ENCODE measurements at places on chromosomes 7 and 10.
A peak's percentile ranks its signal among the peaks of the same experiment; 100 is the strongest.

DNA sequence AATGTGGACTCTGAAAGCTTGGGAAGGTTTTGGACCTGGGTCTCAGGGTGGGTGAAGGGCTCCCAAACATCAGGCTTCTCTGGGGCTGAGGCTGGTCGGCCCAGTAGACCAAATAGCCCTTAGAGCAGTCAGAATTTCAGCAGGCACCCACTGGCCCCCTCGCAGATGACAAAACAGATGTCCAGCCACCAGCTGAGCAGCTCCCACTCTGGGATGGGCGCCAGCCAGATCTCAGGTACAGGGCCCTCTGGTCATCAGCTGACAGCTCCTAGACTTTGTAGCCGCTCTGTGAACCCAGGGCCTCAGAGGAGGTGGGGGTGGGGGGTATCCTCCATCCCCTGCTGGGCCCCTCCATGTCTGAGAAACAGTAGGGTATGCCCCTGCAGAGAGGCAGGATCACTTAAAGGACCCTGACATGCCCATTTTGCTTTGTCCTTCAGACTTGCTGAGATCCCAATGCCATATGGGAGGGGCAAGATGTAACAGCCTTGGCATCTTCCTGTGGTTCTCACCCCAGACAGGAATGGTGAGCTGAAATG lies 26.5 kb downstream of the HSPA12A start:
- DNase-seq: no peak

- no peak for DNase-seq
These were observed 47.4 kb downstream of the ANKRD61 start for GRCh38 chr7:6078548-6078947.

GRCh38 chr10:77971804-77972144 lies 45.2 kb upstream of the DLG5 start:
- no peak for DNase-seq

- DNase-seq: no peak
These were observed 173.6 kb upstream of the PDE1C start for GRCh38 chr7:32243687-32244290.

GRCh38 chr7:18849130-18849529 lies 268.3 kb downstream of the TWIST1 start:
- no peak for DNase-seq

- DNase-seq: peak; percentile 4
These were observed 1.3 kb downstream of the NRCAM start for GRCh38 chr7:108454674-108455550.

- no peak for DNase-seq
These were observed 2.2 kb upstream of the GTF2I start for GRCh38 chr7:74655324-74655723.

- DNase-seq: no peak
These were observed 32.2 kb upstream of the COL13A1 start for GRCh38 chr10:69769395-69769992.

- DNase-seq: no peak
These were observed 617.2 kb downstream of the GRM8 start for GRCh38 chr7:126635545-126635944.

GRCh38 chr10:123019941-123020703 lies 11.3 kb downstream of the ACADSB start:
- no peak for DNase-seq

GRCh38 chr10:130020651-130021382 lies 56.7 kb upstream of the EBF3 start:
- DNase-seq: no peak

- peak; percentile 51 for DNase-seq
These were observed at the start of gene MNX1 for GRCh38 chr7:157010588-157011332. TSS of gene MNX1 (minus strand) at chr7:157010663. CDS start at chr7:157010350, 313 bp downstream.

DNA sequence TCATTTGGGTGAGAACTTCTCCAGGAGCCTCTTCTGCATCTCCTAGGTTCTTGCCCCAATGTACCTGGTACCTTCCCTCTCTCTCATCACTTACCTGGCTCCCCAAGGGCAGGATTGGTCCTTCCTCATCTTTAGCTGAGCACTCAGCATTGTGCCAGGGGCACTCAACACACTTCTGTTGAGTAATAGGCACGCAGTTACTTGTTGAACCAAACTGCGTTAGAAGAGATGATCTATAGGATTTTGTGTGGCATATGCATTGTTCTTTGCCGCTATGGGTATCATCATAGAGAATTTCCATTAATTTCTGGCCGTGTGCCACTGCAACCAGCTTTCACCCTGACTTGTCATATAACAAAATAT lies 16.4 kb downstream of the TBXAS1 start:
- no peak for DNase-seq

- DNase-seq: no peak
These were observed 257.2 kb upstream of the GLI3 start for GRCh38 chr7:42494199-42494710.

GRCh38 chr10:61897671-61898434 lies 3.6 kb upstream of the ARID5B start:
- DNase-seq: no peak

GRCh38 chr7:36746347-36746746 lies 22.1 kb upstream of the AOAH start:
- DNase-seq: no peak

DNA sequence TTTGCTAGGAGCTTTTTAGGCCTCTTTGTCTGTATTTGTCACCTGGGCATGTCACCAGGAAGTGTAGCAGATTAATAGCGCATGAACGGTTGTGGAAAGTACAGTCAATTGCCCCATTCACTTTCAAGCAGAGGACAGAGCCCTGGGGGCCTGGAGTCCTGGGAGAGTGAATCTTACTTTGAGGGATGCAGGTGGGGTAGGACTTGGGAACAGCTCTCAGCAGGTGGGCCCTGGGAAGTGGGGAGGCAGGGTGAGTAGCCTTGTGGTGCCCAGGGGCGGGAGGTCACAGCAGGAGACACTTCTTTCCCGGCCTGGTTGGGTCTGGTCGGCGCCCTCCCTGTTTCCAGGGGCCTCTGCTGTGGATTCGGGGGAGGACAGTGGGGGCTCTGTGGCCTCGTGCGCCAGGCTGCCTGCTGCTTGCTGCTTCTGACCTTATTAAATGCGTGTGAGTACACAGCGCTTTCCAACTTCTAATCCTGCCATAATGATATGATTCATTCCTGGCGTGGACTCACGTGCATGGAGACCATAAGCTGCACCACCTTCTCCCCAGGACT lies 51.6 kb upstream of the AQP1 start:
- DNase-seq: no peak

DNA sequence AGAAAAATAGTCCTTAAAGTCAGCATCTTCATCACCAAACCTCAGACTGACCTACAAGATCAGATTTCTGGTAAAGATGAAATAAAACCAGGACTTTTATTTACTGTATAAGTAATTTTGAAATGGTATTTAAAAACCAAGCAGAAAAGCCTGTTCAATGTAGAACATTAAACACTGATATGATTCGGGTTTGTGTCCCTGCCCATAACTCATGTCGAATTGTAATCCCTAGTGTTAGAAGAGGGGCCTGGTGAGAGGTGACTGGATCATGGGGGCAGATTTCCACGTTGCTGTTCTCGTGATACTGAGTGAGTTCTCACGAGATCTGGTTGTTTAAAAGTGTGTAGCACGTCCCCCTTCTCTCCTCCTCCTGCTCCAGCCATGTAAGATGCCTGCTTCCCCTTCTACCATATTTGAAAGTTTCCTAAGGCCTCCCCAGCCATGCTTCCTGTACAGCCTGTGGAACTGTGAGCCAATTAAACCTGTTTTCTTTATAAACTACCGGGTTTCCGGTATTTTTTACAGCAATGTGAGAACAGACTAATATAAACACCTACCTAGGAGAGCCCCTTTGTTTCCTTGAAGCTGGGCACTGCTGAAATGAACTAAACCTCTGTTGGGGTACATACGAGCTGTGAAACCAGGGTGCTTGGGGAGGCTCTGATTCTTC lies 120.1 kb downstream of the KMT2E start:
- DNase-seq: no peak

GRCh38 chr7:35513828-35514227 lies 181.1 kb downstream of the HERPUD2 start:
- DNase-seq: no peak

GRCh38 chr7:150818971-150819370 lies 18.4 kb downstream of the TMEM176A start:
- DNase-seq: no peak

- DNase-seq: no peak
These were observed 31.8 kb upstream of the LSM8 start for GRCh38 chr7:118152149-118152548.

DNA sequence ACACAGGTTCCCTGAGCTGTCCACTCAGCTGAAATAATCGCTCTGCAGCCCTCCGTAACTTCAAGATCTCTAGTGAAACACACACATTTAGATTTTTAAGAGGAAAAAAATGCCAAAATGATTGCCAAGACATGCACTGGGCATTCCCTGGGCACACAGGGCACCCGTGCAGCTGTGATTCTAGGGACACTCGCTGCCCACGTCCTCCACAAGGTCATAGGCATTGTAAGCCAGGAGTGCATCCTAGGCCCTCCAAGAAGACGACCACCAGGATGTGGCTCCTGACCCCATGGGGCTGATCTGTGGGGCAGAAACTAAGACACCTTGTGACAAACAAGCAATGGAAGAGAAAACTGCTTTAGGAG lies 563.3 kb downstream of the PTPRN2 start:
- no peak for DNase-seq

DNA sequence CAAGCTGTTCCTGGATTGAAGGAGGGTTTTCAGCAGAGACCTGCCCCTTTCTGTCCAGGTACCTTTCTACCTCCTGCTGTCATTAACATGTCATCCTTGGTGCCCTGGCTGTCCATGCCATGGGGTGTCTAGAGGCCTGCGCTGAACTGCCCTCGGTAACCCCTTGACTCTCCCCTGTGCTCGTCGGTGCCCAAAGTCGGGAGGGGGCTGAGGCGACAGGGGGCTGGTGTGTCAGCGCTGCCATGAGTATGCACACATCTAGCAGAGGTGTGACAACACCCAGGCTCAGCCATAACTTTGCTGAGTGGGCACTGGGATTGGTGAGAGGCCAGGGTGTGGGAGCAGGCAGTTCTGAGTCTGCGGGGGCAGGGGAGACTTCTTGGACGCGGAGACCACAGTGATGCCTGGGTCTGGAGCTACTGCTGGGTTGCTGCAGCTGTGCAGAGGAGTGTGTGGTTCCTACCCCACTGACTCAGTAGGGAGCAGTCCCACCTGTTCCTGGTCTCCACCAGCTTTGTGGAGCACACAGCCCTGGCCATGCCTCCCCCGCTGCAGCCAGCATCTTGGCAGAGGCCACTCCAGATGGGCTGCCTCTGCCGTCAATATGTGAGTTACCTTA lies 376.2 kb upstream of the SEMA3C start:
- DNase-seq: no peak

GRCh38 chr7:128110641-128111364 lies 79.6 kb upstream of the LRRC4 start:
- no peak for DNase-seq

DNA sequence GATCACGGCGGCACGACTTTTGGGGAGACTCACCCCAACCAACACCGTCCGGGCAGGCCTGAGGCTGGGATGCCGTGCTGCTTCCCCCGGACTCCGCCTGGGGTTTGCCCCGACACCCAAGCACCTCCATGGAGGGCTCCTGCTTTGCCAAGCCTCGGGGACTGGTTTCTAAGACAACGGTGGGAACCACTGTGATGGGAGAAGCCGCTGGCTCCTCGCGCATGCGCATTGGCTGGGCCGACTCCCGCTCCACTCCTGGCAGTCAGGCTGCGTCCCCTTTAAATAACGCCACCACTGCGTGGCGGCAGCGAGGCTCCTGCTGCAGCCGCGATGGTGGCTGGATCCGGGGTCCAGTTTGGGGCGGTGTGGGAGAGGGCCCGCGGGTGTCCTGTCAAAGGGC lies 201.0 kb downstream of the ZNF716 start:
- DNase-seq: no peak

- no peak for DNase-seq
These were observed 39.2 kb upstream of the GSAP start for GRCh38 chr7:77455321-77455720.

GRCh38 chr10:102540023-102540422 lies 36.3 kb downstream of the SUFU start:
- no peak for DNase-seq

- DNase-seq: no peak
These were observed 59.5 kb upstream of the PDLIM1 start for GRCh38 chr10:95350219-95350829.

DNA sequence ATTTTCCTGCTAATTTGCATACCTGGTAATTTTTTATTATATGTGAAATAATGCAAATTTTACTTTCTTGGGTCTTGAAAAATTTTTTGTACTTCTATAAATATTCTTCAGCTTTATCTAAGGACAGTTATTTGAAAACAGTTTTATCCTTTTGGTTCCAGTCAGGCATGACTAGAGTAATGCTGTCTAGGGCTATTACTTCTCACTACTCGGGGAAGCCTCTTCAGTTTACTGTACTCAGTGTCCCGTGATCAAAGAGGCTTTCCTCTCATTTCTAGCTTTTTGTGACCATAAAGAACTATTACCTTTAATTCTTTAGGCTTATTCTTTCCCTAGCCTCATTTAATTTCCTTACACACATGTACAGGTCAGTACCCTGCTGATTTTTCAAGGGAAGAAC lies 153.8 kb upstream of the HDAC9 start:
- no peak for DNase-seq

DNA sequence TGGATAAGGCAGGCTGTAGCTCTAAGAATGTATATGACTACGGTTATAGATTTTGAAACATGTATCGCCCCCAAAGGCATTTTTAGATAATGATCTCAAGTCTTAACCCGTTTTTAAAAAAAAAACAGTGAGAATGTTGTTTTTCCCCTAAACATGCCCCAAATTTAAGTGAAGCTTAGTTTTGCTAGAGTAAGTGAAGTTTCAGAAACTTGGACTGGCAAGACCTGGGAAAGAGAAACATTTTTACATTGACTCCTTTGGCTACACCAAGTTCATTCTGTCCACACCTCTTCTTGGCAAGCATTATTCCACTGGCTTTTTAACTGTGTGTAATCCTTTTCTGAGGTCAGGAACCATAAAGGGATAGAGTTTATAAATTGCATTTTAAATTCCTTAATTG lies 216.7 kb upstream of the CELF2 start:
- no peak for DNase-seq

GRCh38 chr10:15735763-15736162 lies 16.0 kb upstream of the ITGA8 start:
- no peak for DNase-seq

- no peak for DNase-seq
These were observed 70.3 kb downstream of the WDR37 start for GRCh38 chr10:1126461-1126860.

- DNase-seq: no peak
These were observed 8.3 kb downstream of the C10orf62 start for GRCh38 chr10:97597778-97598177.

GRCh38 chr7:9091282-9091681 lies 657.9 kb downstream of the NXPH1 start:
- no peak for DNase-seq

DNA sequence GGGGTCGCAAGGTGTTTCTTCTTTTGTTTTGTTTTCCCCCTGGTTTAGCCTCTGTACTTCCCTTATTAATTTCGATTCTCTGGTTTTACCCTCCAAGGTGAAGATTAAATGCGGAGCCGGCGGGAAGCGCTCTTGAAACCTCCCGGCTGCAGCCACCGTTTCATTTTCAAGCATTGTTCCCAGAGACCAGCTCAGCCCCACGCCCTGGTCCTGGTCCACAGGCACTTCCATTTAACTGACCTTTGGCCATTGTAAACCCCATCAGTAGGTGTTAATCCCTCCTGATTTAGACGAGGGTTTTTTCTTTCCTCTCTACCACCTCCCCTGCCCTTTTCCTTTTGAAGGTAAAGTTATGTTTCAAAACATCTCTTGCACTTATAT lies 39.2 kb upstream of the ENO4 start:
- DNase-seq: no peak

GRCh38 chr7:132944774-132945173 lies 137.1 kb downstream of the CHCHD3 start:
- DNase-seq: no peak
